ENCODE measurements at places on chromosomes 6 and 20. TPM values are rescaled to one million over a fixed set of nuclear protein-coding genes. Genes with fewer than 3 reads are reported as not detected.

The FAM83B gene
- 0.04 TPM for polyA plus RNA-seq

The ACTL10 gene
- polyA plus RNA-seq = 0.42 TPM

The FAM83C gene
- polyA plus RNA-seq = 0.04 TPM

The ZNF334 gene
- polyA plus RNA-seq = 0.10 TPM

The VNN1 gene
- 0.06 TPM for polyA plus RNA-seq

The FKBP1C gene
- 0.18 TPM for polyA plus RNA-seq

The APCDD1L gene
- polyA plus RNA-seq = 0.10 TPM

The TTK gene
- 0.10 TPM for polyA plus RNA-seq

The OOEP gene
- 0.15 TPM for polyA plus RNA-seq

The SRSF12 gene
- 0.13 TPM for polyA plus RNA-seq

The KIF25 gene
- polyA plus RNA-seq = 0.14 TPM

The YWHAB gene
- 44.2 TPM for polyA plus RNA-seq

The OPRM1 gene
- not detected for polyA plus RNA-seq

The BPIFB2 gene
- not detected for polyA plus RNA-seq

The XKR7 gene
- under 0.01 TPM for polyA plus RNA-seq

The BPIFA1 gene
- polyA plus RNA-seq = not detected

The MOG gene
- polyA plus RNA-seq = not detected

The KIF13A gene
- polyA plus RNA-seq = 75.0 TPM

The OR2B6 gene
- polyA plus RNA-seq = 0.06 TPM

The HCRTR2 gene
- polyA plus RNA-seq = not detected

The MDFI gene
- polyA plus RNA-seq = 1.1 TPM

The NOL4L gene
- 0.72 TPM for polyA plus RNA-seq

The TNXB gene
- polyA plus RNA-seq = 13.6 TPM

The GTPBP2 gene
- polyA plus RNA-seq = 27.8 TPM

The ZC2HC1B gene
- not detected for polyA plus RNA-seq

The VSTM2L gene
- 0.10 TPM for polyA plus RNA-seq

The KIAA1755 gene
- polyA plus RNA-seq = 0.20 TPM

The RIMS1 gene
- polyA plus RNA-seq = 0.18 TPM

The GINS1 gene
- 0.67 TPM for polyA plus RNA-seq

The TFAP2D gene
- not detected for polyA plus RNA-seq

The RAD21L1 gene
- not detected for polyA plus RNA-seq

The BPIFA3 gene
- polyA plus RNA-seq = not detected

The CENPW gene
- 5.1 TPM for polyA plus RNA-seq

The GNAS-AS1 gene
- 0.13 TPM for polyA plus RNA-seq

The CYP24A1 gene
- 0.03 TPM for polyA plus RNA-seq

The TBXT gene
- not detected for polyA plus RNA-seq

The SUMO4 gene
- polyA plus RNA-seq = not detected

The CHRNA4 gene
- polyA plus RNA-seq = not detected

The GCLC gene
- polyA plus RNA-seq = 9.0 TPM

The LY6G6C gene
- not detected for polyA plus RNA-seq

The CDSN gene
- not detected for polyA plus RNA-seq

The MYBL2 gene
- polyA plus RNA-seq = 0.10 TPM

The CCR6 gene
- polyA plus RNA-seq = 0.05 TPM
